Stimulated activated CD4-positive, alpha-beta T cell treated with anti-CD3 and anti-CD28 coated beads, Interleukin-1b, Interleukin-23, amount 100 ng/mL, for 24 hours (primary cell): ENCODE measurements at places on chromosomes 5 and 9.

DNA sequence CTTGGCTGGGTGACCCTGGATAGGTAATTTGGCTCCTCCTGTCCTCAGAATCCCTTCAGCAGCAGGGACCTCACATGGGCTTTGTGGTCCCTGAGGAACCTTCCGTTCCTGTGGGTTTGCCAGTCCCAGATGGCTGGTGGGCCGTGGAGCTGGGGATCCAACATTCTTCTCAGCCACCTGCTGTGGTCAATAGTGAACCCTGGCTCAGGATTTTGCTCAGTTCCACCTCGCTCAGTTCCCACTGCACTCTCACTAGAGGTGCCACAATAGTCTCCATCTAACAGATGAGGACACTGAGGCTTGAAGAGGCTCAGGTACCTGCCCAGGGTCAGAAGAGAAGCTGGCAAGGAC is 17.1 kb upstream of the SPOUT1 start:
- DNase-seq, result no peak

DNA sequence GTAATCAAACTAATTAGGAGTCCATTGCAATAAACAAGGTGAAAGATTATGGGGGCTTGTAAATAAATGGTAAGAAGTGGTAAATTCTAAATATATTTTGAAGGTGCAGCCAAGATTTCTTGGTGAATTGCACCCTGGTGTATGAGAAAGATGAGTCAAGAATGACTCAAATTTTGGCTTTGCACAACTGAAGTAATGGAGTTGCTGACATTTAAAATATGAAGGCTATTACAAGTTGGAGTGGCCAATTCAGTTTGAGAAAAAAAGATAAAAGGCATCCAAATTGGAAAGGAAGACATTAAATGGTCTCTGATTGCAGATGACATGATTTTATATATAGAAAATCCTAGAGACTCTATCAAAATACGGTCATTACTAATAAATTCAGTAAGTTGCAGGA is 2330.6 kb downstream of the MAT2B start:
- no peak for DNase-seq

DNA sequence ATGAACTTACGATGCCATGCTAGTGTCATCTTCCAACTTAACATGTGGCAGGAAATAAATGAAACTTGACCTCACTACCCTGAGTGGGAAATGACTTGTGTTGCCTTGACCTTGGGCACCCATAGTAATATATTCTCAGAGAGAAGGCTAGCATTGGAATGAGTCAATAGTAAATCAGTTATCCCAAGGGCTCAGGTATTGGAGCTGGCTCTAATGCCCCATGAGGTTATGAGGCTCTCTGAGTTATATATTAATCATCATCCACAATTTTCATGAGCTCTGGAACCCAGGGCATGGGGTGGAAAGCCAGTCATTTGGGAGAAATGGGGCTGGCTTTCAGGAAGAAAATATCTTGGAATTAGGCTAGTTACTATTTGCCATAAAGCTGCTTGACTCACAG is 42.4 kb upstream of the SMIM32 start:
- no peak for DNase-seq

- no peak for DNase-seq
These were observed 5.2 kb upstream of the ANKS6 start for GRCh38 chr9:98801561-98801960.

- DNase-seq, result no peak
These were observed 63.6 kb upstream of the OLFM1 start for GRCh38 chr9:135023786-135024405.

- DNase-seq, result no peak
These were observed 47.0 kb downstream of the GPR21 start for GRCh38 chr9:123080444-123080843.

- no peak for DNase-seq
These were observed 168.0 kb upstream of the IRX2 start for GRCh38 chr5:2919310-2920018.

GRCh38 chr5:107541400-107541799 is 129.3 kb downstream of the EFNA5 start:
- DNase-seq, result no peak

DNA sequence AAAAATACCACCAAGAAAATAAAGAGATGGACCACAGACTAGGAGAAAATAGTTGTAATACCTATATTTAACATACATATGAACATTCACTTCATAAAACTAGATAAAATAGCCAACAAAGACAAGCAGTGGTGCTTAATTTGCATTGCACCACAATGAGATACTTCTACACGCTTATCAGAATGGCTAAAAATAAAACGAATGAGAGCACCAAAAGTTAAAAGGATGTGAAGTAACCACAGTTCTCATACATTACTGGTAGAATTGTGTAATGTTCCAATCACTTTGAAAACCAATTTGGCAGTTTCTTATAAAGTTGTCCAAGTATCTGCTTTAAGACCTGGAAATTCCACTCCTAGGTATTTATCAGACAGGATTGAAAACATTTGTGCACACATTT is 198.9 kb upstream of the SGCD start:
- DNase-seq, result no peak

DNA sequence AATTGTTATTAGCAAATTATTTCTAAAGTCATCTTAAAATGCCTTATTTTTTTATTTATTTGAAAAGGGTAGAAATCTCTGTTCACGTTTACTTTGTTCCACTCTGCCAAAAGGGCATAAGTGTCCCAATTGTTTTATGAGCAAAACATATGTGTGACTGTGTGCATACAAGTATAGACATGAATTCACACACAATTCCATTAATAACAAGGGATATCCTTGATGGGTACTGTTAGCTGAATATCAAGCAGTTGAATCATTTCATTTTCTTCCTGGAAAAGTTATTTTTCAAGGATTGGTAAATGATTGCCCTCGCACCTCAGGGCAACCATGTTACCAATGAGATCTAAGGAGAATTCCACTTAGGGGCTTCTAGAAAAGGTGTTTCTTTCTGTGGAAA is 92.1 kb upstream of the TAF11L2 start:
- DNase-seq, result no peak

- no peak for DNase-seq
These were observed 1.7 kb upstream of the PTPN3 start for GRCh38 chr9:109499631-109500410.

DNA sequence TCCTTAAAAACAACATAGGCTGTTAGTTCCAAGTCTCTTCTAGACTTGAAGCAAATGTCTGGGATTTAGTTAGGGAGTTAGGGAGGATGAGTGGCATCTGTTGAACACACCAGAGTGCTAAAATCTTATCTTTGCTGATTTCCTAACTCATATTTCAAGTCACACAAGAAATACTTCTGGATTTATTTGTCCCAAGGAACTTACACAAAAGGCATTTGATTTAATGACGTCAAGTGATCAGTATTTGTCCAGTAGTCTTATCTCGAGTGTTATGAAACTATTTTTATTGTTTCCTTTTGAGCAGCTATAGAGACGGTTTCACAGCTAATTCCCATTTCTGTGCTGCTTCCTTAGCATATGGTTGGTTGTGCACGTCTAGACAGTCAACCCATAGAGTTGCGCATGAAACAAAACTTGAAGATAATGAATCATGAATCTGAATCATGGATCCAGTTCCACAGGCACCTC is 140.5 kb upstream of the TUT7 start:
- DNase-seq, result no peak

DNA sequence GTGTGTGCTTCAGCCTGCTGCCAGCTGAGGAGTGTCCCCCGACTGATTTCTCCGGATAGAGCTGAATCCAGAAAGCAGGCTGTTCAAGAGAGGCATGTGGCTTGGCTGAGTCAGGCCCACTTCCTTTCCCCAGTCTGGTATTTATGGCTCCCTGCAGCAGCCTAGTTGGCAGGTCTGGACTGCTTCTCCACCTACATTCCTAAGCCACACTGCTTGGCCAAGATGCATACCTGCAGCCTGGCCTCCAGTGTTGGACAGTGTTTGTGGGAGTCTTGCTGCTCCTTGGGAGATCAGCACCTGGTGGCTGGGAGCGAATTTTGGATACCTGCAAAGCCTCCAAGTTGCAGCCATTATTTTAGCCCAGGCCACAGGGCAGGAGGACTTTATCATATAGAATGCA is 670.8 kb downstream of the ACTL7B start:
- DNase-seq, result no peak

- no peak for DNase-seq
These were observed 20.6 kb downstream of the ELL2 start for GRCh38 chr5:95940758-95941682.

- DNase-seq, result no peak
These were observed 10.1 kb downstream of the IFNA5 start for GRCh38 chr9:21294904-21295538.

- DNase-seq, result peak; percentile 46
These were observed 69.3 kb upstream of the NIPAL4 start for GRCh38 chr5:157390551-157391297.

- no peak for DNase-seq
These were observed 132.7 kb upstream of the APC start for GRCh38 chr5:112604732-112605630.

DNA sequence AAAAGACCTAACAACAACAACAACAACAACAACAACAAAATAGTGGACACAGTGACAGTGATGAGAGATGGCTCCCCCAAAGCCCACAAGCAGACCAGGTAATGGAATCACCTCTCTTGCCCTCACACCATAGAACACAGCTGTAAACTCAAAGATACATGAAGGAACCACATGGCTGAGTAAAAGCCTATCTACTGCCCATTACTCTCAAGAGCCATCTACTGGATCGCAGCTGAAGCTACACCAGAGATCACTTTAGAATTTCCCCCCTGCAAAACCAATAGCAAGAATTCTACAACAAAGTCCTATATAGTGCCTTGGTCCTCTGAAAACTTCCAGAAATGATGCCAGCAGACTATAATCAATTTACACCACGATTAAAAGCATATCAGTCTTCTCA is 1537.6 kb upstream of the CDH9 start:
- DNase-seq, result no peak

DNA sequence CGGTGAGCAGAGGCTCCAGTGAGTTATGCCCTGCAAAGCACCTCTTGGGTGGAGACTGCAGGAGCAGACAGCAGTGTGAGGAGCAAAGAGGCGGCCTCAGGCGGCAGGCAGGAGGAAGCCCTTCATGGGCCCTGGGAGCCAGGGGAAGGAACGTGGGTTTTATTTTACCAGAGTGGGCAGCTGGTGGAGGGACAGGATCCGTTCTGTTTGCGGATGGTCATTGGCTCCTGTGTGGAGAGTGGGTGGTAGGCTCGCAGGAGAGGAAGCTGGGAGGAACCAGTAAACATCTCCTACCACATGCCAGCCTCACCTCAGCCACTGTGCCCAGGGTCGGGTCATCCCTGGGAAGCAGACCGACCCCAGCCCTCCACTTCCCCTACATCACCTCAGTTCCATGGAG is 24.4 kb downstream of the HNRNPH1 start:
- DNase-seq, result no peak

DNA sequence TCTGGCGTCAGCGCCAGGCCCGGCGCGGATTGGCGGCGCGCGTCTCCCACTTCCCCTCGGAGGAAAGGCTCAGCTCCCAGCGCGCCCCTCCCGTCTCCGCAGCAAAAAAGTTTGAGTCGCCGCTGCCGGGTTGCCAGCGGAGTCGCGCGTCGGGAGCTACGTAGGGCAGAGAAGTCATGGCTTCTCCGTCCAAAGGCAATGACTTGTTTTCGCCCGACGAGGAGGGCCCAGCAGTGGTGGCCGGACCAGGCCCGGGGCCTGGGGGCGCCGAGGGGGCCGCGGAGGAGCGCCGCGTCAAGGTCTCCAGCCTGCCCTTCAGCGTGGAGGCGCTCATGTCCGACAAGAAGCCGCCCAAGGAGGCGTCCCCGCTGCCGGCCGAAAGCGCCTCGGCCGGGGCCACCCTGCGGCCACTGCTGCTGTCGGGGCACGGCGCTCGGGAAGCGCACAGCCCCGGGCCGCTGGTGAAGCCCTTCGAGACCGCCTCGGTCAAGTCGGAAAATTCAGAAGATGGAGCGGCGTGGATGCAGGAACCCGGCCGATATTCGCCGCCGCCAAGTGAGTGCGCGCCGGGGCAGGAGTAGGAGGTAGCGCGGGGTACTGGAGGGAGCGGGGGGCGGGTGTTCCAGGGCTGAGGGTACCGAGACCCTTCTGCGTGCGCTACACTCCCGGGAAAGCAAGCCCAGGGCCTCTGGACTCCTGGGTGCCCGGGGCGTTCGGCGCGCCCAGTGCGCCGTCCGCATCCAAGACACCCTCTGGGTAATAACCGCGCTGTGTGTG is at the start of gene MSX2:
Gene MSX2 (plus strand): TSS at position 99 of the 777 bp plus-strand sequence. CDS start 78 bp downstream, at position 177.
- DNase-seq, result peak; percentile 3

- DNase-seq, result no peak
These were observed 19.6 kb downstream of the ZNF131 start for GRCh38 chr5:43140286-43140685.
